Colonic mucosa (tissue), 4 donors: ENCODE measurements at places on chromosomes 3 and 15.

- DNase-seq, result no peak
Measured at GRCh38 chr15:100002086-100002620, 268.9 kb upstream of the LYSMD4 start.

GRCh38 chr3:78427303-78427702, 1340.5 kb downstream of the ROBO1 start:
- no peak for DNase-seq

DNA sequence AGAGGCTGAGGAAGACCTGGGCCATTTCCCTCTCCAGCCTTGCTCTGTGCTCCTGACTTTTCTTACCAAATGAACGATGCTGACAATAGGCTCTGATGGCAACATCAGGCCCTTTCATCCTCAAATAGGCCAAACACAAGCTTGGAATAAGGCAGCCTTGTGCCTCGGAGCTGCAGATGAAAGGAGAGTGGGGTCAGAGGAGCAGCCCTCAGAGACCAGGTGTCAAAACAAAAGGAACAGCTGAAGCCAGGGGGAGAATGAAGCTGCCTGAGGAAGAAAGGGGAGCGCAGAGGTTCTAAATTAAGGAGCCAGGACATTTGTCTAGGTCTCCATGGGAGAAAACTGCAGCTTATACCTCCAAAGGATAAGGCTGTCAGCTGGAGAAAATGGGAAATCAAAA, 5.1 kb downstream of the BFSP2 start:
- no peak for DNase-seq

- no peak for DNase-seq
Measured at GRCh38 chr15:31457161-31457560, 130.5 kb downstream of the KLF13 start.

GRCh38 chr15:65912235-65912634, 42.9 kb downstream of the RAB11A start:
- DNase-seq, result no peak

DNA sequence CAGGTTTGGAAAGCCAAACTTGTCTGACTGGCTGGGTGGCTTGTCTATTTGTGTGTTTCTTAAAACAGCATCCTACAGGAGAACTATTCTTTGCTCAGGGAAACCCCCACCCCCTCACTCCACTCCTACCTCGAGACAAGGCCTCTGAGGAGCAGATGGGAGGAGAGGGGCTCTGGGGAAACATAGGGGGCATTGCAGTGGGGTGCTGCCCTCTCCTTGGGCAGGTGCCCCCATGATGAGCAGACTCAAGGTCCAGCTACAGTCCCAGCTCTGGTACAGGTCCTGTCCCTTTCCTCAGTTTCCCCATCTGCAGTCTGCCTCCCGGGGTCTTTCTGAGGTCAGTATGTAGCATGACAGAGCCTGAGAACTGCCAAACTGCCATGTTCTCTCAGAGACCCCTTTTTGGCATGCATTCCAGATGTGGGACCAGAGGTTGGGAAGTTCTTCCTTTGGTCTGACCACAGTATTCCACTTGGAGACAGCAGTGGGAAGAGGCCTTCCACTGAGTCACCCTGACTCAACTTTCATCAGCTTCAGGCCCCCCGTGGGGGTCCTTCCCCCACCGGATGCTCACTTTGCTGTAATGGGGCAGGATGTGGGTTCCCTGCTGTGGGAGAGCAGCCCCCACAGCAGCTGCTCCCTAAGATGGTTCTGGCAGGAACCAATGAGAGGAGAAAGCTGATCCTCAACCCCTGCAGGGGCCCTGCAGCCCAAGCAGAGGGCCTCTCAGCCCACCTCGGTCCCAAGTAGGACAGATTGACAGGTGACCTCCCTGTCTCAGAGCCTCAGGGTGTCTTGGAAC, 32.3 kb upstream of the CYP11A1 start:
- no peak for DNase-seq

- DNase-seq, result peak; percentile 69
Measured at GRCh38 chr3:129058441-129059200, 2.0 kb upstream of the GP9 start.

DNA sequence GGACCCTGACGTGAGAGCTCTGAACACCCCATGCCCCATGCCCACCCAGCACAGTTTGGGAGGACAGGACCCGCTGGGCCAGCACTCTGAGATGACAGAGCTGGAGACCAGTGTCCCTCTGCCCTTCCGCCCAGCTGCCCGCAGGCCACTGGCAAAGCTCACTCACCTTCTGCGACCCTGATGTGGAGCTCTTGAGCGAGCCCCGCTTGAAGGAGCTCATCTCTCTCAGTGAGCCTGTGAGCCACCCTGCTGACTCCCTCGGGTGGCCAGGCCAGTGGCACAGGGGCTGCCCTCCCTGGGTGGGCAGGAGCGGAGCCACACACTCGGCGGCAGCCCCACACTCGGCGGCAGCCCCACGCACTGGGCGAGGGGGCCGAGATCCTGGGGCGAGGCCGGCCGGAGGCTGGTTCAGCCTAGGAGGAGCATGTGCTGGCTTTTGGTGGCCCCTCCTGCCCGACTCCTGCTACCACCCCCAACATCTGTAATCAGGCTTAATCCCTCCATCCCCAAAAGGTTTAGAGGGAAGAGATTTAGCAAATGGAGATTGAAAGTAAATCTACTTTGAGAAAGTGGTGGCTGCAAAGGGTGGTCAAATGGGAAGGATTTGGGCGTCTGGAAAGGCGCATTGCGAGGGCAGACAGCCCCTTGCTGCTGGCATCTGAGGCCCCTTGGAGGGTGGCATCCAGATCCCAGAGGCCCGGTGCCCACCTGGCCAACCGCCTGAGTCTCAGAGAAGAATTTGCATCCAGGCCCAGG, 59.4 kb upstream of the TRPM1 start:
- DNase-seq, result no peak

GRCh38 chr15:99445272-99445850, 120.4 kb upstream of the MEF2A start:
- no peak for DNase-seq

GRCh38 chr3:184543843-184544512, 17.6 kb upstream of the EPHB3 start:
- peak; percentile 88 for DNase-seq

GRCh38 chr3:10106919-10107318, 1.1 kb downstream of the FANCD2OS start:
- no peak for DNase-seq

GRCh38 chr3:71492974-71493771, 90.4 kb downstream of the FOXP1 start:
- no peak for DNase-seq

GRCh38 chr3:115380883-115381572, 233.9 kb upstream of the ZBTB20 start:
- no peak for DNase-seq

- DNase-seq, result no peak
Measured at GRCh38 chr3:39505866-39506742, 38.6 kb downstream of the MOBP start.

- DNase-seq, result no peak
Measured at GRCh38 chr3:66655671-66656070, 154.8 kb upstream of the LRIG1 start.

DNA sequence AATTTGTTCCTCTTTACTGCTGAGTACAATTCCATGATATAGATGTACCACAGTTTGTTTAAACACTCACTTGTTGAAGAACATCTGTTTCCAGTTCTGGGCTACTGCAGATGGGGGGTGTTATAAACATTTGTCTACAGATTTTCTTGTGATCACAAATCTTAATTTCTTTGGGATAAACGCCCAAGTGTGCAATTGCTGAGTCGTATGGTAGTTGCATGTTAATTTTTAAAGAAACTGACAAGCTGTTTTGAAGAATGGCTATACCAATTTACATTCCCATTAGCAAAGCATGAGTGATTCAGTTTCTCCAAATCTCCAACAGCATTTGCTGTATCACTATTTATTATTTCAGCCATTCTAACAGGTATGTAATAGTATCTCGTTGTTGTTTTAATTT, 242.0 kb upstream of the MRPL3 start:
- no peak for DNase-seq

- no peak for DNase-seq
Measured at GRCh38 chr15:67358812-67359211, 104.2 kb downstream of the IQCH start.

DNA sequence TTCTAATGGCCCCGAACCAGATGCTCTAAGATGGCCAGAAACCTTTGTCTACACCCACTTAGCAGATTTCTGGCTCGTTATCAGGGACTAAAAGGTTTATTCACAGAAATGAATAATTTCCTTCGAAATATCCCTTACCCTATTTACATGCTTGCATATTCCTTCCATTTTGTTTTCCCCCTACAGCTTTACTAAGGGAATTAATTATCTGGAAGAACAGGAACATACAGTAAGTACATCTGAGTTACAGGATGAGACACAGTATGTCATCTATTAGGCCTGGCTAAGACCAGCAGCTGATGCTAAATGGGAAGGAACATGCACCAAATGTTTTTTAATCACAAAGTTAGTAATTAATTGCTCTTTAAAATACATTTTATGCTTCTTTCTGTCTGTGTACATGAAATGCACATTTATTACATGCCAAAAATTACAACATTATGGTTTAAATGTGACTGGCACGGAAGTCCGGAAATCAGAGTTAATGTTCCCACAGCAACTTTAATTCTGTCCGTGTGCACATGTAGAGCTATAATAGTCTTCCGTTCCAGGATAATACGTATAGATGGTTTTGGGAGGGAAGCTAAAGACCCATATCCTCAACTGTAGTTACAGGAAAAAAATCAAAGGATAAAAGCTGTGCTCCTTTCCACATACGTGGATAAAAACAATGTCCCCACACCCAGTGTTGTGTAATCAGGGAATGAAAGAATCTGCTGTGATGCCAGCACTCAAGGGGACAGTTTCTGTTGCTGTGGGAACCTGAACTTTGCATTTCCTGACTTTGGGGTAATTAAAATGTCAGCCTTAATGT, 82.0 kb downstream of the TIGIT start:
- no peak for DNase-seq

- DNase-seq, result no peak
Measured at GRCh38 chr15:33795070-33795469, 173.2 kb upstream of the CHRM5 start.

DNA sequence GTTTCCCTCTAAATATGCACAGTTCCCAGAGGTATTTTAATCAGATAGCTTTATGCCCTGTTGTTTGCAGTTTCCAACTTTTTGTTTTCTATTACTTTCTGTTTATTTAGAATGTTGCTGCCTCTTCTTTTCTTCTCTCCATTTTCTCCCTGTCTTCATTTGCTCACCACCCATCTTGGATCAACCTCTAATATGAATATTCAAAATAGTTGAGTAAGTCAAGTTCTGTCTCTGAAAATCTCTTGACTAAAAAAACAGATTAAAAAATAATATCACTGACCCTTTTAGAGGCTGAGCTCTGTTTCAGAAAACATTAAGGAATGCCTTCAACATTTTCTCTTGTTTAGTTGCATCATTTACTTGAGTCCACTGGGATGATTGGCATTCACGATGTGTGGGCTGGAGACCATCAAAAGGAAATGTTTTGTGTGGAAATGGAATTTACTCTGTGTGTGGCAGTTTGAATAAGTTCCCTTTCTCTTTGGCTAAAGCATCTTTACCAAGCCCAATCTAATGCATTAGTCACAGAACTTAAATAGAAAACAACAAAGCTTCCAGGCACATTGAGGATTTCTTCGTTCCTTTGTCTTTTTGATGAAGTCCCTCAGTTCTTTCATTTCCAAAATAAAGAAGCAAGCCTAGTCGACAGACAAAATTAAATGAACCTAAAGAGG, 633.9 kb upstream of the TGFBR2 start:
- DNase-seq, result no peak

DNA sequence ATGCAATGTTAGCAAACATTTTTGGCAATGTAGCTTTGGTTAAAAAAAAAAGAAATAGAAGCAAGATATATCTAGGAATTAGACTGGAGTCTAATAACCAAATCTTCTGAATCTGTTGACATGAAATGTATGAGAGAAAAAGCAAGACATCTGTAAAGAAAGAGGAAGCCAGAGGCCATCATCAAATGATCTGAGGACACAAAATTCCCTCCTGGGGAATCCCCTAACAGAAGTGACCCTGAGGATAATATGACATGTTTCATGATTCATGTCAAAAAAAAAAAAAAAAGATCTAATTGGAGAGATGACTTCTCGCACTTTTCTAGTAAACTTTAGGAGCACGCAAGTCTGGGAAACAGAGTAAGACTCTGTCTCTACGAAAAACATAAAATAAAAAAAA, 70.9 kb downstream of the IMPG2 start:
- no peak for DNase-seq

DNA sequence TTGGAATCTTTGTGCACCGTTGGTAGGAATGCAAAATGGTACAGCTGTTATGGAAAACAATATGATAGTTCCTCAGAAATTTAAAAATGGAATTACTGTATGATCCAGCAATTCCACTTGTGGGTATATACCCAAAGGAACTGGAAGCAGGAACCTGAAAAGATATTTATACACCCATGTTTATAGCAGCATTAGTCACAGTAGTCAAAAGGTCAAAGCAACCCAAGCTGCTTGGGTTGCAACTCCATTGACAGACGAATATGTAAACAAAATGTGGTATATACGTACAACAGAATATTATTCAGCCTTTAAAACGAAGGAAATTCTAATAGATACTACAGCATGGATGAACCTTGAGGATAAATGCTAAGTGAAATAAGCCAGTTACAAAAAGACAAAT, 35.0 kb upstream of the CAPN3 start:
- DNase-seq, result no peak

GRCh38 chr3:99843590-99844258, 26.1 kb downstream of the CMSS1 start:
- DNase-seq, result no peak

DNA sequence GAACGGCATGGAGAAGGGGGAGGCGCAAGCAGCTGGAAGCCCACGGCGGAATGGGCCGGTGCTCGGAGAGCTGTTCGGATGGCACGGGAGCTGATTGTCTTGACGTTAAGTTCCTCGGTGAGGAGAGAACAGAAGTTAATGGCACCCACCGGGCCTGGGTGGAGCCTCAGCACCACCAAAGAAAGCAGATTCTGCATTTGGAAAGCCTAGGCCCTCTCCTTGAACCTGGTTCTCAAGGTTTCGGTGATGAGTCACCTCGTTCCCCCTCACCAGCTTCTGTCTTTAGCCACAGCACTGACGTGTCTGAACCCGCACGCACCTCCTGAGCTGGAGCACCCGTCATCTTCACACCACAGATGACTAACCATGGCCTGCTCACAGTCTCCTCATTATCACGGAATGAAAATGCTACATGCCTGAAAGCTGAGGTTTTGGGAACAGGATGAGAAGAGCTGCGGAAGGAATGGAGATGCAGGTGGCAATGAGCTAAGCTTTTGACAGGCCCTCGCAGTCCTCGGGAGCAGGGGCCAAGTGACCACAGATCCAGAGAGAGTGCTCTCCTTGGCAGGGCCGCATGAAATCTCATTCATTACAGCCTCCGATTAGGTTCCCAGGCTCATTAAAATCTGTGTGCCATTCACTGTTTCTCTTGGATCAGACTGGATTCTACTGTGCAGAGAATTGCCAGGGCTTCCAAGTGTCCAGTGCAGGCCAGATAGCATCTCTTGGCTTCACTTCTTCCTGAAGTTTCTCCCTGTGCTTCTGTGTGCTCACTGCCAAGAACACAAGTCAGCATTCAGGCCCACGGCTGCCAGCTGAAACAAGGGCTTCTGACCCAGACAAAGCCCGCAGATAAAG, 96.3 kb upstream of the DLG1 start:
- no peak for DNase-seq

DNA sequence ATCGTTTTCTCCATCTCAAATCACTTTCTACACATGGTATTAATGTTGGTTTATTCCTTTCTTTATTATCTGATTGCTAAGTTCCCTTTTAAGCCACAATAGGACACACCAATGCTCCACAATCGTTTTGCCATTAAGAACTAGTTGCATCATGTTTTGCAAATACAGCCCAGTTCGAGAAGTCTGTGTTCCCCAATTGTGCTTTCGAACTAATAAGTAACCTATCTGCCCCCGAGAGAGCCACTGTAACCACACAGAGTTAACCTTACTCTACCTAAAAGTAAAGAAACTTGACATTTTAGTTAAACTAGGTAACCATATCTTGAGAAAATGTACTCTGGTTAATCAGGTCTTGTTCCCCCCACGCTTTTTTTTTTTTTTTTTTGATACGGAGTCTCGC, 39.1 kb downstream of the MAGI1 start:
- no peak for DNase-seq
